ENCODE measurements at places on chromosomes 5 and 9.

DNA sequence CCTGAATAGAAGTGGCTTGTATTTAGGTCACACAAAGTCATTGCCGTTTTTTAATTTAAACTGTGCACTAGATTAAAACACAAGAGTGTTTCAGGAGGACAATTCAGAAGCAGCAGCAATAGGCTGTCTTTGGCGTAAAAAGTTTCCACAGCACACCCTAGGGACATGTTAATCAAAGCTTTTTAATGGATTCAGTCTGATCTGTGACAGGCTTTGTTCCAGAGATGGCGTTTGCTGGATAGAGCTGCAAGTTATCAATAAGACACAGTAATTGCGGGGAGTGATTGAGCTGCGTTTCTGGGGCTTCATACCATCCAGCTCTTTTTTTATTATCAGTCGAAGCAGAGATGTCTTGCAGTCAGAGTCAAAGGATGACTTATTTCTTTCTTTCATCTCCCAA is 300.3 kb downstream of the ZNF608 start:
- no peak for DNase-seq

GRCh38 chr9:27361492-27361891 is 64.5 kb upstream of the EQTN start:
- DNase-seq: no peak

DNA sequence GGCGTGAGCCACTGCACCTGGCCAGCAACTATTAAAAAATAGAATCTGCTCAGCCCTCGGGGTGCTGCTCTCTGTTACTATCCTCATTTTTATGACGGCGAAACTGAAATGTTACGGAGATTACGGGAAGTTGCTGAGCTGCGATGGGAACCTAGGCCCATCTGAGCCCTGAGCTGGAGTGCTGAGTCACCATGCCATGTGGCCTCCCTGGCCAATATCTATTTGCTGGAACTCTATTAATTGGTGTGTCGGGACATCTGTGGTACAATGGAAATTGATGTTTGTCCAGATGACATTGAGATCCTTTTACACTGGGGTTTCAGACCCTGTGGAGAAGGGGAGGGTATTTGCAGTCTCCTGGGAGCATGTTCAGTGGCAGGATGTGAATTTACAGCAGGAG is 8.1 kb downstream of the PRDM12 start:
- DNase-seq: no peak

DNA sequence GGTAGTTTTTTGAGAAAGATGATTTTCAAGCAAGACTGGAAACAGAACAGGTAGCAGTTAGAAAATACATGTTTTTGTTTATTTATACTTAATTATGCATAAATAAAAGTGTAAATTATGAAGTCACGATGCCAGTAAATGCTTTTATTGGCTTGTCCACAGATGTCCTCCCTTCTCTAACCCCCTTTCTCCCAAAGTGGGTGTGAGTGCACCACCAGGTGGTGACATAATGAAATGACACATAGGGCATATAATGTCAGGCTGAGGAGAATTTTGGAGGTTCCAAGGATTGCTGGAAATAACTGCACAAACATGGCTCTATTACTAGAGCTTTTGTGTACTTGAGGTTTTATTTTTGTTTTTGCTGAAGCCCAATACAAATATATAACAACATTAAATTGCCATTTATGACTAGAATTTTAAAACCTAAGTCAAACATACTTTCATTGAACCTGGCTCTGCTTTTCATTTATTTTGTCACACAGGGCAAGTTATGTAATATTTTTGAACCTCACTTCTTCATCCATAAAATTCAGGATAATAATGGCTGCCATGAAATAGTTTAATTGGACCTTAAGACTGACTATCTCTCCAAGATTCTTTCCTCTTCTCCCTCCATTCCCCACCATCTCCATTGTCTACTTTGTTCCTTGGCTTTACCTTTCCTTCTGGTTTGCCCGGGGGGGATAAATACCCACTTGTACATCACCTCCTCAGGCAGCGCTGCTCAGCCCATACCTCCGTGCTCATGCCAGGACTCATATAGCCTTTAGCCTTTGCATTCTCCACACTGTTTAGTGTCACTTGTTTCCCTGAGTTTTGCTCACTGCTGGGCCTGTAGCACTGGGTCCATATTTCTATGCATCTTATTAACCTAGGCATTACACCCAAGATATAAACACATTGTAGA is 168.8 kb downstream of the PDE4D start:
- DNase-seq: no peak

- DNase-seq: peak; percentile 16
These were observed 73.6 kb upstream of the RETREG1 start for GRCh38 chr5:16690243-16690852.

GRCh38 chr5:177132136-177133095 is 1.2 kb upstream of the NSD1 start:
- DNase-seq: no peak

DNA sequence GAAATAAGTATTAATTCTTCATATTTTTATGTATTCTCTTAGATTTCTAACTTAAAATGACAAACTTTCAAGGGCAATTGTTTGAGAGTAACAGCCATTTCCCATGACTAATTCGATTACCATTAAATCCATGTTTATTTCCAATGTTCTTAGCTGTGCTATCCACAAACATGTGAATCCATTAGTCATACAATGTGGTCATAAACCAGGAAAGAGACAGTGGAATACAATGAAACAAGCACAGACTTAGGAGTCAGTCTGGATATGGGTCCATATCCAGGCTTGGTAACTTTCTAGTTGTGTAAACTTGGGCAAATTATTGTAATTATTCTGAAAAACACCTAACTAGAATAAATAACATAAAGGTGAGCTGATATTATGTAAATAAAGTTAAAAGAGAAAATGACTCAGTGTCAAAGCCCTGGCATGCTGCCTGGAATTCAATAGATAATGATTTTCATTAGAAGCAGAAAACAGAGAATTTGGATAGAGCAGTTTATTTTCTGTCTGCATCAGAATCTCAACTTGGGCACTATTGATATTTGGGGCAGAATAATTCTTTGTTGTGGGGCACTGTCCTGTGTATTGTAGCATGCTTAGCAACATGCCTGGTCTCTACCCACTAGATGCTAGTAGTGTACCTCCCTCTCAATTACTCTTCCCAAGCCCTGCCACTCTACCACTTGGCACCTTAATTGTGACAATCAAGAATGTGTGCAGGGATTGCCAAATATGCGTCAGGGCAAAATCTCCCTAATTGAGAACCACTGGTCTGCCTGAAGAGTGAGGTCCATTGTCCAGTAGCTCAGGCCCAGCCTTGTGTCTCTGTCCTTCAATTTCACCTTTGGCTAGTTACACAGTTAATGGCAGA is 44.7 kb upstream of the SLC27A6 start:
- no peak for DNase-seq

DNA sequence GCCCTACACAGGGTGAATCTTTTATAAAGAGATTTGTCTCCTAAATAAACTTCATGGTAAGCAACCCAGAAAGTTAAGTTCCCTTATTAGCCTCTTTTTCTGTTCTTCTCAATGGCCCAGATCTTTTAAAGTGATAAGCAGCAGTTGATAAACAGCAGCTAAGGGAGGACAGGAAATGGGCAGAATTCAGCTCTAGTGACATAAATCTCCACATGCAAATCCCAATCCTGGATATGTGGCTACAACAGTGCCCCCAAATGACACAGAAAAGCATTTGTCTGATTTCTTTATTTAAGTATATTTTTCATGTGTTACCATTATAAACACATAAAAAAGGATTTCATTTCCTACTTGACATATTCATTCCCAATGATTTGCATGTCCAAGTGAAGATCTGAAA is 199.0 kb downstream of the DTWD2 start:
- no peak for DNase-seq

GRCh38 chr9:120071760-120072159 is 508.2 kb downstream of the CDK5RAP2 start:
- DNase-seq: no peak

DNA sequence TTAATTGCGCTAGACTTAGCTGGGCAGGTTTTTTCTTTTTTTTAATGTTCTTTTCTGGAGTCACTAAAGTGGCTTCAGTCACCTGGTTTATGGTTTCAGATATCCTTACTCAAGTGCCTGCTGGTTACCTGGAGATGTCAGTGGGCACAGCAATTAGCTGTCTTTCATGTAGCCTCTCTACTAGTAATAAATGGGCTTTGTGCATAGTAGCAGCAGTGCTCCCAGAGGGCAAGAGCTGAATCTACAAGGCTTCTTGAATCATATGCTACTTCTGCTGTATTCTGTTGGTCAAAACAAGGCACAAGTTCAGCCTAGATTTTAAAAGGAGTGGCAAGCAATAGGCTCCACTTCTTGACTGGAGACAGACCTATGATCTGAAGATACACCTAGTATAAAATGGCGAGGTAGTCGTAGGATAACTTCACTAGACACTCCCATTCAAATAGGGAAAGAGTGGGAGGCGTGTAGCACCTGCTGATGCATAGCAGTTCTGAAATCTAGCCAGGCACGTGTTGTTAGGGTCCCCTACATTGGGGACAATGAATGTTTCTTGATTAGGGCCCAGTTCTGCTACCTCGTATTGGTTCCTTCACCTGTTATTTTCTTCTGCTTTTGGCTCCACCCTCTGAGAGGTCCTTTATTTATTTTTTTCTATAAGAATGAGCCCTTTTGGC is 7.0 kb downstream of the SCAMP1 start:
- DNase-seq: no peak

DNA sequence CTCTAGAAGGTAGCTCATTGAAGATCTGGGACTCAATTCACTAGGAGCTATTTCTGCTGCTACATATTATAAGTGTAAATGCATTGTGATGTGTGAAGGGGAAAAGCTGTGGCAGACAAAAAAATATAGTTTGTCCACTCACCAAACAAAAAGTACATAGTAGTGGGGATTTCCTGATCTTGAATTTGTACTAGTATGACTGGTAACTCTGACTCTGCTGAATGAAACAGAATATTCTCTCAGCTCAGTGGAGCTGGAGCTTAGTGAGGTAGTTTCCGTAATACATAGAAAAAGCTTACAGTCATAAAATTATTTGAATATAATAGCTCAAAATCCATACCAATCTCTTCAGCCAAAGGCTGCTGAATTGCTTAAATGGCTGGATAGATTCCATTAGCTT is 455.6 kb upstream of the CD180 start:
- DNase-seq: no peak

- no peak for DNase-seq
These were observed 212.9 kb downstream of the MAPKAP1 start for GRCh38 chr9:125493881-125494652.

GRCh38 chr5:147406636-147407035 is 103.2 kb downstream of the DPYSL3 start:
- no peak for DNase-seq

GRCh38 chr5:79459626-79460025 is 54.3 kb downstream of the HOMER1 start:
- DNase-seq: no peak

DNA sequence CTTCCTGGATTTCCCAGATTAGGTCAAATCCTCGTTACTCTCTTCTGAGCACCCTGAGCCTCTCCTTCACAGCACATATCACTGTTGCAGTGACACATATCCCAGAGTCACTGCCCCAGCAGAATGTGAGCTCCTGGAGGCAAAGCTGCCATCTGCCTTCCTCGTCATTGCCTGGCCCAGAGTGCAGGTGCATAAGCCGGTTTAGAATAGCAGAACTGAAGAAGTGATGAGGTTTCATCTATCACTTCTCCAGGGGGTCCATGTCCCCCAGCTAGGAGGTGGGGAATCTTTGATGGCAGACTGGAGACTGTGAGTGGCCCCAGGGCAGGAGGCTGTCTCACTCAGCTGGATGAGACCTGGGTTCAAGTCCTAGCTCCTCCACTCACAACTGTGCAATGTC is 25.8 kb downstream of the NIPAL4 start:
- no peak for DNase-seq

- no peak for DNase-seq
These were observed 295.0 kb downstream of the CAAP1 start for GRCh38 chr9:26597542-26598149.

DNA sequence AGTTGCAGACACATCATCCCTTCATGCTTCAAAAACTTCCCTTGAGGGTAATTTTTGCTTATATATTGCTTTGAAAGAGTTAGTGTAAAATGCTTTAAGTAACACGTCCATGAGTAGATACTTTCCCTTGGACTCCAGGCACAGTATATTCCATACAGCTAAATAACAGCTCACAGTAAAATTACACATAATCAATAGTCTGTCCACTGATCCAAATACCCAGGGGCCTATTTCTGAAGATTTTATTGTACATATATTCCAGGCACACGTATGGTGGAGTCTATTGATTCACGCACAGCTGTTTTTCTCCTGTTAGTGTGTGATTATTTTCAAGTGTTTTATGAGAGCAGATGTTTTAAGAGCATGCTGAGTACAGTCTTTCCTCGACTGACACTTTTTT is 223.7 kb upstream of the GRAMD2B start:
- no peak for DNase-seq

DNA sequence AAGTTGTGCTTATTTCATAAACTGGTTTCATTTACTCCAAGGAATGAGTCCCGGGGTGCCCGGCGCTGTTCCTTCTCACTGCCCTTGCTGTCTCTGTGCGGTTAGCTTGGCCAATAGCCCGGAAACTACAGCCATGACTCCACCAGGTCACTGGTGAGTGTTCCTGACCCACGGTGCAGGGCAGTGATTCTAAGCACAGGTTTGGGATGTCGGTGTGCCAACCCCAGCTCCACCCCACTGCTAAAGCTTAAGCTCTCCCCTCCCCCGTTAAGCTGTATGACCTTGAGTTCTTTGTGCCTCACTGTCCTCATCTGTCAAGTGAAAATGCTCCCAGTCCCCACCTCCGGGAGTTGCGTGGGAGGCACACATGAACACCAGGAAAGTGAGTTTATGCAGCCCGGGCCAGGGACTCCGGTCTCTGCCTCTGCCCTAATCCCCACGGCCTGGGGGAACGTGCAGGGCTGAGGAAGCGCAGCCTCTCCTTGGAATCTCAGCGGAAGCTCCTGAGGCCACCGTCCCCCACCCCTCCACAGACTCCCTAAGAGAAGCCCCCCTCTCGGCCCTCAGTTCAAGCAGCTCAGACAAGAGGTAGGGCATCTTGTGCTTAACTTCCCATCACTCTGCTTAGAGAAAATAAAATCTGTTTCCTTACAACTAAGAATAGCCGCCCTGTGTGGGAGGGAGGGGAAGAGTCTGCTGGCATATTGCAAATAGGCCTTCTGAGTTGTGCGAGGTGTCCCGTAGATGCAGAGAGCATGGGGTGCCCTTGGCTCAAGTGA is 92.0 kb upstream of the RAI14 start:
- no peak for DNase-seq

- DNase-seq: no peak
These were observed 78.4 kb downstream of the VAV2 start for GRCh38 chr9:133913571-133914369.
